Stimulated activated naive CD4-positive, alpha-beta T cell treated with Interleukin-2 at 50 U/mL for 16 hours (primary cell): ENCODE measurements at places on chromosomes 4 and X.

DNA sequence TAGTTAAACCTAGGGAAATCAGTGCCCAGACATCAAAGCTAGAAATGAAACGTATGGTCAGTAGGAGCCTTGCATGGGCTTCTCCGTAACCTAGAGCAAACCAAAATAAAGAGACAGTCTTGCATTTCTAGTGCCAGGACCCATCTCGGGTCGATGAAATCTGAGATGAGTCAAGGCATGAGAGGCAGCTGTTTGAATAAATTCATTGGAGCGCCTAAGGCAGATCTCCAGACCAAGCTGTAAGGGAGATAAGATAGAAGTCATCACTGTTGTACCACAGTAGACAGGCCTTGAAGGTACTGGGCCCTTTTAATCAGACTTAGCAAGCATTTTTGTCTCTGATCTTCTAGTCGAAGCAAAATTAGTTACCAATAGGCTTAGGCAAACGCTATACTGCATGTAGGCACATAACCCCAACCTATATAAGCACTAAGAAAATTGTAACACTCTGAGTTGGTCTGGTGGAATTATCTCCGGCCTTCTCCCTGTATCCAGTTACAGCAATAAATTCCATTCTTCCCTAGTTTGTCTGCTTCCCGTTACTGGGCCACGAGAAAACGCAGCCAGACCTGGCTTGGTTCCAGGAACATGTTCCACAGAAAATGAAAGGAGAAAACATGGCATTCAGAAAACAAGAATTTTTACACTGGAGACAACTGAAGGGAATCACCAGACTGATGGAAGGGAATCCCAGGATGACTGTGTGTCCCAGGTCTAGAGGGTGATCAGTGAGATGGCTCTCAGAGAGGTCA is 21.1 kb upstream of the PAPSS1 start:
- DNase-seq: no peak

DNA sequence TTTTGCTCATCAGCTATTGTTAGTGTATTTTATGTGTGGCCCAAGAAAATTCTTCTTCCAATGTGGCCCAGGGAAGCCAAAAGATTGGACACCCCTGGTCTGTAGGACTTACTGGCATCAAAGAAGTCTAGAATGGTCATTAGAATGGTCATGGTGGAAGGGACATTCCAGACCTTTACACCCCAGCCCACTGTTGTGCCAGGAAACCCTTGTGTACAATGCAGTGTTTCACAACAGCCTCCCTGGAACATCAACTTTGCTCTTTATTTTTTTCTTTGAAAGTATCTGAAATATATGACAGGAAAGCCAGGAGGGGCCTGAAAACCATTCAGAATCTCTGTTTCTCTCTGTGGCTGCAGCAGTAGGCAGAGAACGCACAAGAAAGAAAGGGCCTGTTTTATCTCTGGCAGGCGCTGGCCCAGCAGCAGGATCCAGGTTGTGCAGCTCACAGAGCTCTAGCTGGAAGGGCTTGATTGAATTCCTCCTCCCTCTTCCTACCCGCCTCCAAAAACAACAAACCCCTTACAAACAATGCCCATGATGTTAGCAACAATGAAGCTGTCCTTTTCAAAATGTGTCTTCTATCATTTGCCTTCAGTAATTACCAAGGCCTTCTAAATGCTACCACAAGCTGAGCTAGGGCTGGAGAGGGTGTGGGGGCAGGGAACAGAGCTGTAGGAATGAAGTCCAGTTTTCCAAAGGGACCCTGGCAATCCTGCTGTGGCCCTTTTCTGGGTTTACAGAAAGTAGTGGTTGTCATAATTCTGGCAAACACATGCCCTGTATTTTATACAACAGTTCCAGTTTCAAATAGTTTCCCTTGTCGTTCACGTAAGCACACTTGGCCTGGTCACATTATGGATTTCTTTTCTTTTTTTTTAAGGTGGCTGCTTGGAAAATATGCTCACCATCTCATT is 32.3 kb upstream of the TFDP3 start:
- no peak for DNase-seq

DNA sequence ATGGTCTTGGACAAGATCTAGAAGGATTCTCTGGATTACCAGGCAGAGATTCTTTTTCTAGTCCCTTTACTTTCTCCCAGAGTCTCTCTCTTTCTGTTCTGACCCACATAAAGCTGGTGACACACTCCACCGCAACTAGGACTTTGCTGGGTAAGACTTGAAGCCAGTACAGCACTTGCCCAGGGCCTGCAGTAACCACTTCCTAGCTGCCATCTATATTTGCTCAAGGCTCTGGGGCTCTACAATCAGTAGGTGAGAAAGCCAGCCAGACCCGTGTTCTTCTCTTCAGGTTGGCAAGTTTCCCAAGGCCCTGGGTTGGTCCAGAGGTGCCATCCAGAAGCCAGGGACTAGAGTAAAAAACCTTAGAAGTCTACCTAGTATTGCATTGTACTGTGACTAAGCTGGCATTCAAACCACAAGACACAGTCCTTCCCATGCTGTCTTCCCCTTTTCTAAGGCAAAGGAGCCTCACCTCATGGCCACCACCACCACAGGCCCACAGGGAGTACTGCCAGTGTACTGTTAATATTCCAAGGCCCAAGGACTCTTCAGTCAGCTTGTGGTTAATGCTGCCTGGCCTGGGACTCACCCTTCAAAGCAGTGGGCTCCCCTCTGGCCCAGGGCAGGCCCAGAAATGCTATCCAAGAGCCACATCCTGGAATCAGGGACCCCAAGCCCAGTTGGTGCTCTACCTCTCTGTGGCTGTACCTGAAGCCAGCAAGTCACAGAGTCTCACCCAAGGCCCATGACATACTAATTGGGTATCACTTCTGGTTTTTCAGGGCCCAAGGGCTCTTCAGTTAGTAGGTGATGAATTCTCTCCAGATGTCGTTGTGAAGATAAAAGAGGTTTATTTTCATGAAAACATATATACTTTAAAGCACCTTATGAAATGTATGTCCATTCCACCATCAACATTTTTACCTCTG is 54.7 kb downstream of the CD38 start:
- no peak for DNase-seq

DNA sequence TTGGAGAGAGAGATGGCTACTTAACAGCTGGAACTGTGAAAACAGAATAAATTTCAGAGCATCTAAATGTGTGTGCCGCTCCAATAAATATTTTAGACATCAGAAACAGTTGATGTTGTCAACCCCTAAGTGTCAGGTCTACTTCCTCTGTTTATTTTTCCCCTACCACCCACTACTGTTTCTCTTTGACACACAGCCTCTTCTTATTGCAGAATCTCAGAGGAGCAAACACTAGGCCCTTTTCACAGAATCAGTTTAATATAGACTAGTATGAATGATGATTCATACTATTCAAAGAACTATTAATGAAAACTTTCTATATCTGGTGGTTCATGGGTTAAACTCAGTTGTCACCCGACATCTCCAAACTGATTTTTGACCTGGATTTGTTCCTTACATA is 33.9 kb downstream of the NAA11 start:
- no peak for DNase-seq

GRCh38 chr4:145195167-145195952 is 15.0 kb upstream of the OTUD4 start:
- no peak for DNase-seq

- no peak for DNase-seq
Measured at GRCh38 chrX:132648895-132649294, 160.1 kb upstream of the MBNL3 start.

- DNase-seq: no peak
Measured at GRCh38 chrX:109774706-109775105, 41.6 kb upstream of the ACSL4 start.

DNA sequence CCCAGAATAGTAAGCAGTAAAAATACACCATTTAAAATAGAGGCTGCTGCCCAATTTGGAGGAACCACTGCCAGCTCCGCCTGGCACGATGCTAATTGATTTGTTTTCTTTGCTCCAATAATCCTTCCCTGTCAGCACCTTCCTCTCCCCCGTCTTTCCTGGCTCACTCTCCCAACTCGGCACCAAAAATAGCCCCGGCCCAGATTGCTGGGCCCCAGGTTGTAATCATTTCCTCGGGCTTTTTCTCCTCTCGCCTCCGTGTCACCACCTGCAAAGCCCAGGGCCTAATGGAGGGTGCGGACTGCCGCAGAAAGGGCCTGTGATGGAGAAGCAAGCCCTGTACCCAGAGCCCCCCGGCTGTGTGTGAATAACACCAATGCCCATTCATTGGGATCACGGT is 197.6 kb upstream of the PSAPL1 start:
- DNase-seq: no peak

DNA sequence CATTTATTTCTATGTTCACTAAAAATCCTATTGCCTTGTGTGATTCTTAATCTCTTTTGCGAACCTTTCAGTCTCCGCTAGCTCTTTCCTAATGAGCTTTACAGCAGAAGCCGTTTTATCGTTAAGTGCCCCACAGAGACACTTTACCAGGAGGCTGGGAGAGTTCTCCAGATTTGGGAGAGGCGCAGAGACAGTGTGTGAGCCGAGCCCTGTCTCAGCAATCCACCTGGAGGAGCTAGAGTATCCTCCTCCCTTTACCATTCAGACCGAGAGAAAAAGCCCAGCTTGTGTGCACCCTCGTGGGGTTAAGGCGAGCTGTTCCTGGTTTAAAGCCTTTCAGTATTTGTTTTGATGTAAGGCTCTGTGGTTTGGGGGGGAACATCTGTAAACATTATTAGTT is 54.9 kb upstream of the MTM1 start:
- DNase-seq: no peak

DNA sequence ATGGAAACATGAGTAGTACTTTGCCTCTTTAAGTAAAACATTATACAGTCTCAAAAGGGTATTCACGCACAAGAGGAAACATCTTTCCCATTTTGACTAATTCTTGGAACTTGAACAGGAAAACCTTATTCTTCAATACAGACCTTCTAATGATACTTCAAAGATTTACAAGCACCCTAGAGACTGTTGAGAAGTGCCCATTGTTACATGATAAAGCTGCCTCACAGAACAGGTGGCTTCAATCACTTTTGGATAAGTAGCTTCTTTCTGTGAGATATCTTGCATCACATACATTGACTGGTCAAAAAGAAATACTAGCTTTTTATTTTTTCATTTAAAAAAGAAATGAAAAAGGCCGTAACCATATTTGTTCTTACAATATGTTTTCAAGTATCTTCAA is 219.4 kb downstream of the EPHA5 start:
- DNase-seq: no peak

- no peak for DNase-seq
Measured at GRCh38 chr4:99414401-99414800, 20.7 kb downstream of the ADH7 start.

DNA sequence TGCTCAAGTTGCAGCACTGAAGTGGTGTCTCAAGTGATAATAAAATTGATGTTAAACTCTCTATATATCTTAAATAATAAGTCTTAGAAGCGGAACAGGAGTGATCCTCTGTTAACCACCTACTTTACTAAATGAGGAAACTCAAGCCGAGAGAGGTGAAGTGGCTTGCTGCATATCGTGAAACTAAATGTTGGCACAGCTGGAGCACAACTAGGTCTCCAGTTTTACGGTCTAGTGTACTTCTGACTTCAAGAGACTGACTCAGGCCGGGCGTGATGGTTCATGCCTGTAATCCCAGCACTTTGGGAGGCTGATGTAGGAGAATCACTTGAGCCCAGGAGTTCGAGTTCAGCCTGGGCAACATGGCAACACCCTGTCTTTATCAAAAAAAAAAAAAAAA is 35.5 kb upstream of the PLS3 start:
- DNase-seq: no peak
